Omental fat pad (tissue), 4 donors: ENCODE measurements at places on chromosomes 3 and 15. TPM values are rescaled to one million over a fixed set of nuclear protein-coding genes. Genes with fewer than 3 reads are reported as not detected.

The CHRM5 gene
- total RNA-seq = not detected

The FOXB1 gene
- total RNA-seq = not detected

The ALS2CL gene
- 4.3 TPM for total RNA-seq

The CAPN3 gene
- total RNA-seq = 7.5 TPM

- DNase-seq = no peak
Observed at GRCh38 chr3:118809696-118810498, 224.7 kb downstream of the IGSF11 start.

DNA sequence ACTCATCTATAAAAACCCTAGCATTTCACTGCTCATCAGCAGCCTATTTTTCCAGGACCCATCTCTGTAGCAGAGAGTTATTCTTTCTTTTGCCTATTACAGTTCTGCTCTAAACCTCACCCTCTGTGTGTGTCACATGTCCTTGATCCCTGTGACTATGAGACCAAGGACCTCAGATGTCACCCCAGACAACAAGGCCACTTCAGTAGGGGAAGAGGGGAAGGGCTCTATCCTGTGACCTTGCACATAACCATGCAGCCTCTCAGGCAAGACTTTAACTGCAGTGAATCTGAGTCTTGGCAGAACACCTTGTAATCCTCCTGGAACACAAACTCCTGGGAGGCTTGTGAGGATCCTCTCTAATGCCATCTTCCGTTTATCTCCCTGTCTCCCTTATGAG lies 4.4 kb upstream of the ZNF589 start:
- DNase-seq = no peak

- DNase-seq = no peak
Observed at GRCh38 chr3:134918441-134918840, 123.4 kb downstream of the EPHB1 start.

DNA sequence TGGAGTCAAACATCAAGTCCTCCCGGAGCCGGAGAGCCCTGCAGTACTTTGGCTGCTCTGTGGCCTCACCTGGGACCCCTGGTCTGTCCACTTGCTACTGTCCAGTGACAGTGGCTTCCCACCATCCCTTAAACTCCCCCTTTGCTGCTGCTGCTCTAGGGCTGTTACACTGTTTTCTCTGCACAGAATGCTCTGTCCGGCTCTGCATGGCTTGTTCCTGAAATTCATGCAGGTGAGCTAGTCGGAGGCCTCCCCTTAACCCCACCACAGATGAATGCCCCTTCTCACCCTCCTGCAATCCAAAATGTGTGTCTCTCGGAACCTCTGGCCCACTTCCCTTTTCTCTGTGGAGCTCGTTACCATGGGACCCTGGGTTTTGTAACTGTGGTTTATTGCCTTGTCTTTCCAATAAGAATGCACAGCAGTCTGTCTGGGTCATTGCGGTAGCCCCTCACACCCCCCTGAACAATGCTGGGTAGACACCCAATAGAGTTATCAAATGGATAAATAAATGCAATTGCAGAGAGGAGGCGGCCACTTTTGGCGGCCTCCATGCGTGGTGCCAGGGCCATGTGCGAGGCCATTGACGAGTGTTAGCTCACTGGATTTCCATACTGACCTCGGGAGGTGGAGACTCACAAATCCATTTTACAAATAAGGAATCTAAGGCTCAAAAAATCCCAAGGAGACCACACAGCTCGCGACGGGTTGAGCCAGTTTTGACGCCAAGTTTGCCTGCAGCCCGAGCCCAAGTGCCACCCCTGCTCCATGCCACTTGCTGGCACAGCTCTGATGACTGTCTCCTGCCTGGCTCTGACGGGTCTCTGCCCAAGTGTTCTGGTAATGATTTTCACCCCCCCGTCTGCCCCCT lies 48.5 kb downstream of the RGMA start:
- DNase-seq = no peak

GRCh38 chr3:39398700-39399099 lies 7.8 kb upstream of the RPSA start:
- no peak for DNase-seq

DNA sequence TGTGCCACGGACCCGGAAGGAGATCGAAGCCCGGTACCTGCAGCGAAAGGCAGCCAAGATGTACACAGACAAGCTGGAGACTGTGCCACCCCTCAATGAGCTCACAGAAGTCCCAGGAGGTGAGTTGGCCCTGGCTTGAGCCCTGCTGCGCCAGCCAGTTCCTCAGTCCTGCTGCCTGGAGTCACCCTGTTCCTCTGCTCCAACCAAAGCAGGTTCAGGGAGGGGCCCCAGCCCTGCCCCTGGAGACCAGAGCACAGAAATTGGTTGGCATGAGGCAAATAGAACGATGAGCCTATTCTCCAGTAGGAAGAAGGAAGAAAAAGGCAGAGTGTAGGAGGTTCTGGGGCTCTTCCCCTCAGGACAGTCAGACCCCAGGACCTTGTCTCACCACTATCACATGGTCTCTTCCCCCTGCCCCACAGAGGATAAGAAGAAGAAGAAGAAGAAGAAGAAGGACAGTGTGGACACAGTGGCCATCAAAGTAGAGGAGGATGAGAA lies 8.0 kb downstream of the TMIE start:
- no peak for DNase-seq

GRCh38 chr3:3907023-3907422 lies 107.8 kb downstream of the LRRN1 start:
- no peak for DNase-seq

GRCh38 chr3:42451546-42452230 lies 41.3 kb upstream of the LYZL4 start:
- DNase-seq = no peak

DNA sequence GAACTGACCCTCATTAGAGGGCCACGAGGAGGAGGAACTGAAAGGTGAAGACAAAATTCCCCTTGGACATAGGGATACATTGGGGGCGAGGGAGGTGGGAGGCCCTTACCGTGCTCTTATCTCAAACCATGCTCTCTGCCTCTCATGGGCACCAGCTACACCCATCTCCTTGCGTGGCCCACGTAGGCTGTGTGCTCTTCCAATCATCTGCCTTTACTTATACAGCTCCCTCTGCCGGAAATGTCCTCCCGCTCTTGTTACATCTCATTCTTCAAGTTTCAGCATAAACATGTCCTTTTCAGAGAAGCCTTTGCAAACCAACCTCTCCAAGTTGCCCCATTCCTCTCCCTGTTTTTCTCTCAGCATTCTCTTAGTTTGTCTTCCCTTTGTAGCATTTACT lies 307.8 kb upstream of the PROK2 start:
- DNase-seq = no peak

- no peak for DNase-seq
Observed at GRCh38 chr3:9948586-9948985, 3.6 kb downstream of the PRRT3 start.

- no peak for DNase-seq
Observed at GRCh38 chr3:102206511-102207031, 228.2 kb upstream of the ZPLD1 start.

DNA sequence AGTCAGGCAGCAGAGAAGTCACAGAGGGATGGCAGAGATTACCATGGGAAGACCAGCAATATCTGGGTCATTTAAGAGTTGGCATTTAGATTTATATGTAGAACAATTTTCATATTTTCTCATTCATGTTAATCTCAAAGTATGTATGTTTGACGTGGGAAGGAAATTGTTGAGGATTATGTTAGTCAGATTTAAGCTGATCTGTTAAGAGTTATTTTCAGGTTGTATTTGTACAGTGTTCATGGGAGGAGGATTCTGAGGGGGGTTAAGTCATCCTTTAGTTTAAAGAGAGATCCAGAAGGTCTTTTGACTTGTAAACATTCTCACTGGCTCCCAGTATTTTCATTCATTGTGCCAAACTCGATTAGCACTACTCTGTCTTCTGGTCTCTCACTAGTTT lies 34.7 kb downstream of the PPM1L start:
- no peak for DNase-seq

- DNase-seq = no peak
Observed at GRCh38 chr3:9869955-9870354, 10.1 kb downstream of the CIDEC start.

DNA sequence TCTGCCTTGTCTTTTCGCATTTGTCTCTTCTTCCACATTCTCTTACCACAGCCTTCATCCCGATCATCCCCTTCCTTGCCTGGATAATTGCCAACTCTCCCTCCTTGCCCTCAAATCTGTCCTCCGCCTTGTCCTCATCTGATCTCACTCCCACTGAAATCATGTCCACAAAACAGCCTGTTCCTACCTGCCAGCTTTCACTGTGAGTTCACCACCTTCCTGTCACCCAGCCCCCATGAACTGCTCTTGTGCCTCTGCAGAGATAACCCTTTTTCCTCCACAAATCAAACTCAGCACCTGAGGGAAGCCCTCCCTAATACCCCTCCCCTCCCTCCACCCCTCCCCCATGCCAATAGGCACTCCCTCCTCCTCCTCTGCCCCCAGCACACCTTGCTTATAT lies 4.8 kb upstream of the ADCY5 start:
- no peak for DNase-seq
